Spinal cord (tissue), 10 donors: ENCODE measurements at places on chromosomes 7 and 10. TPM values are rescaled to one million over a fixed set of nuclear protein-coding genes. Genes with fewer than 3 reads are reported as not detected.

Gene CYTH3
- 24.8 TPM for total RNA-seq

Gene SKIDA1
- total RNA-seq, result 4.7 TPM

Gene LRMDA
- 5.6 TPM for total RNA-seq

Gene OR9A2
- total RNA-seq, result 0.50 TPM

- DNase-seq, result no peak
These were observed 65.6 kb downstream of the TWIST1 start for GRCh38 chr7:19051767-19052375.

DNA sequence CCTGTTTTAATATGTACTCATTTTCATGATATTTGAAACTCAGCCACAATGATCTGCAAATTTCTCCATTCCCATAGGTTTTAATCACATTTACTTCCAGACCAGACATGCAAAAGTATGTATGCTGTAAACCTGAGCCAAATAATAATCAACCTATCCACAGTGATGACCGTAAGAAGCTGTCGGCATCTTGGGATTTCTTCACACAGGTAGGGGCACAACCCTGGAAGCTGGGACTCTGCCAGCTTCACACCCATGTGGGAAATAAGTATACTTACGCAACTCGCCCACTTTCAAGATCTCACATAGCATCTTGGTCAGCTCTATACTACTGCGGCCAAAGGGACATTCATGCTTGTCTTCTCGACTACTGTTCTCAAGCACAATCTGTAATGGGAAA, 352.3 kb downstream of the ELMO1 start:
- DNase-seq, result no peak

- no peak for DNase-seq
These were observed 67.4 kb downstream of the LANCL2 start for GRCh38 chr7:55432506-55432905.

DNA sequence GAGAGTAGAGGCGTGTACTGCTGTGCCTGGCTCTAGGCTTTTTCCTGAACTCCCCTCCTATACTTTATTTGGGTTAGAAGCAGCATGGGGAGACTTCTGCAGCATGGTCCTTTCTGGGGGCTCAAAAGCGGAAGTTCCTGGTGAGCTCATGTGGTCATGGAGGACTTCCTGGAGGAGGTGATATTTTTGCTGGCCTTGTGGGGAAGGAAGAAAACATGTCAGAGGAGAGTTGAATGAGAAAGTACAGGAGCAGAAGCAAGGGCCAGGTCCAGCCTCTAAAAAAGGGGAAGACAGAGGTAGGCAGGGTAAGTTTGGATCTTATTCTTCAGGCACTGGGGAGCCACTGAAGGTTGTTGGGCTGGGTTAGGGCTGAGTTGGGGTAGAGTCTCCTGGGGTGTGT, 45.5 kb downstream of the CASTOR2 start:
- no peak for DNase-seq

DNA sequence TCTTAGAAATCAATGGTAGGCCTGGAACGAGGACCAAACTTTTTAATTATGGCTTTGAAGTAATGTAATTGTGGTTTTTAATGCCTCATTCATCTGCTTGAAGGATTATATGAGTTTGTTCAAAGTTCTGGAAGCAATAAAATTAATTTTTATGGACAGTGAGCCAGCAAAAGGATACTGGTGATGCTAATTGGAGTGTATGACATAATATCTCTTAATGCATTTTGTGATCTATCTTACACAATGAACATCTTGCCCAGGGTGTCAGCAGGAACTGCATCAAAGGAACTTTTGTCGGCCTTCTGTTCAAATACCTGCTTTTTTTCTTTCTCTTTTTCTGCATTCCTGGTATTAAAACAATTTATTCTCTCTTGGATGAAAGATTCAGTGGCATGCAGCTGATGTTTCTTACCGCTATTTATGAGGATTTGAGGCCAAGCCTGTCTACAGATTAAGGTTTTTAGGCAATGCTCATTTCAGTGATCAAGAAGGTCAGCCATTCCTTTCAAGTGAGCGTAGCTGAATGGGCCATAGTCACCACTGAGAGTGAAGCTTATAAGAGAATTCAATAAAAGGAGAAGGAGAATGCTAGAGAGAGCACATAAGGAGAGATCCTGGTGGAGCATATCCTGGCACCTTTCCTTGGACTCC, 974.8 kb downstream of the SORCS3 start:
- no peak for DNase-seq

DNA sequence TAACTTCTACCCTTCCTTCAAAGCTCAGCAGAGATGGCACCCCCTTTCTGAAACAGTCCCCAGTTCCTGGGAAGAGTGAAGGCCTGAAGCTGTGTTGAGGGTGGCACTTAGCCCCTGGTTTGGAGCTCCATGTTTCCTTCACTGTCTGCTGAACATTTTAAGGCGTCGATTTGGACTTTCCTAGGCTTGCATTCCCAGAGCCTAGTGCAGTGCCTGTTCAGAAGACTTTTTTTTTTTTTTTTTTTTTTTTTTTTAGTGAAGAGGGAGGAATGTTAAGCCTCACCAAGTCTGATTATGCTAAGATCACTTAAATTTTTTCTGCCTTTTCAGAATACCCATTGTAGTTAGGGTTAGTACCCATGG, 97.0 kb downstream of the PFKFB3 start:
- no peak for DNase-seq
